ENCODE measurements at places on chromosomes 1 and 21.

GRCh38 chr1:205325334-205325884 lies 3.9 kb upstream of the NUAK2 start:
- DNase-seq, result peak; percentile 83

DNA sequence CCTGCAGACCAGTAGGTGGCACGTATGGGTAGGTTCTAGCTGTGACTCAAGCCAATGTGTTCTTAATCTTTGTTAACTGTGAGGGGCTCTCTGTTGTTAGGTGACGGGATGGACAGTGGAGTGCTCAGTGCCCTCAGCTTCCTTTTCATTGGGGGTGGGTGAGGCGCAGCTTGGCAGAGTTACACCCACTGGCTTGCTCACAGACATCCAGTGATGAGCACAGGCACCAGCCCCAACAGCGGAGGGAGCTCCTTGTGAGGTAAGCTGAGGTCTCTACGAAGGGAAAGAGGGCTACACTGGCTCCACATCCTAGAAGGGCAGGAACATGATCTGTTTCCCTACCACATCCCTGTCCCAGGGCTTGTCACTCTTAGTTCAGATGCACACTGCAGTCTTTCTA lies 871.3 kb downstream of the LRRIQ3 start:
- DNase-seq, result no peak

DNA sequence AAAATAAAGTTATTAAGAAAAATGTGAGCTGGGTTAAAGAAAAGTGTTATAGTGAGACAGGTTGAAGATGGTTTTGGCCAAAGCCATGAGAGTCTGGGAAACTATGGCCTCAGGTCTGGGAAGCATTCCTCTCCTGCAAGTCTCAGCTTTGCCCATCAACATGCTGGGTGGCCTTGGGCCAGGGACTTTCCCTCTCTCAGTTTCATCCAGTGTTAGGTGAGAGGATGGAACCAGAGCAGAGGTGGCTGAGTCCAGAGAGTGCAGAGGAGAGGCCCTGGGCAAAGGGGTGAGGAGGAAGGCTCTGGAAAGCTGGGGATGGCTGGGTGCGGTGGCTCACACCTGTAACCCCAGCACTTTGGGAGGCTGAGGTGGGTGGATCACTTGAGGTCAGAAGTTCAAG lies 10.5 kb downstream of the PADI2 start:
- no peak for DNase-seq

DNA sequence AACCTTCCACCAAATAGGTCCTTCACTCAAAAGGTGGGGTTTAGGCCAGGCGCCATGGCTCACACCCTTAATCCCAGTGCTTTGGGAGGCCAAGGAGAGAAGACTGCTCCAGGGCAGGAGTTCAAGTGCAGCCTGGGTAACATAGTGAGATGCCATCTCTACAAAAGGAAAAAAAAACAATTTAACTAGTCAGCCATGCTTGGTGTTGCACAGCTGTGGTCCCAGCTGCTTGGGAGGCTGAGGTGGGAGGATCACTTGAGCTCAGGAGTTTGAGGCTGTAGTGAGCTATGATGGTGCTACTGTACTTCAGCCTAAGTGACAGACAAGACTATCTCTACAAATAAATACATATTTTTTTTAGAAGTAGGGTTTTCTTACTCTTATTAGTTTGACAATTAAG lies 617.5 kb downstream of the KIF26B start:
- DNase-seq, result no peak

DNA sequence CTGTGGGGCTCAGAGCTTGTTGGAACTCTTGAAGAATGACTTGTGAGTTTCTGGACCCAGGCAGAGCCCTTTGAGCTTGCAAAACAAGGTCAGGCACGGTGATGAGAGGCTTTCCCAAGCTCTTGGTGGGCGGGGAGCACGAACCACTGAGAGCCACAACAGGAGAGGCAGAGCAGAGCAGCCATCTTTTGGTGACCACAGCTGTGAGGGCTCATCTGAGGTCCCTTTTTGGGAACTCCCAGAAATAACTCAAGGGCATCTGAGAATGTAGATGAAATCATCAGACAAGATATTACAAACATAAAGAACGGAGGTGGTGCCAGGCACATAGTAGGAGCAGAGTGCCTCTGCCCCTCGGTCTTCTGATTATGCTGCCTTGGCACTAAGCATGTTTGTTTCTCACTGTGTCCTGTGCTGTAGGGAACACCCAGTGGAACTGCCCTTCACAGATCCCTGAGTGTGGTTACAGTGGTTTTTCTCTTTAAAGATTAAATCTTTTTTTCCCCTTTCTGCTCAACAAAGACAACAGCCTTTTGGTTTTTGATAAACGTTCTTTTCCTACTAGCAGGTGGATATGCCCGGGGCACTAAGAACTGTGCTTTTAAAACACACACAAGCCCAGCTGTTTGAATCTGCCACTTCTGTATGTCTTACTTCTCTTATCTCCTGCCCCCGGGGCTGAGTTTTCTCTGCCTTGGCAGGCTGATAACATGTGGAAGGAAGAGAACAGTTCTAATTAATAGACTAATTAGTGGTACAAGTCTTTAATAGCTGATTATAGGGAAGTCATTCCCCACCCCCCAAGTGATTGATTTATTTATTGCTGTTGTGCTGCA lies 37.7 kb downstream of the CD34 start:
- DNase-seq, result no peak

GRCh38 chr1:175150596-175151319 lies 41.8 kb downstream of the KIAA0040 start:
- no peak for DNase-seq

DNA sequence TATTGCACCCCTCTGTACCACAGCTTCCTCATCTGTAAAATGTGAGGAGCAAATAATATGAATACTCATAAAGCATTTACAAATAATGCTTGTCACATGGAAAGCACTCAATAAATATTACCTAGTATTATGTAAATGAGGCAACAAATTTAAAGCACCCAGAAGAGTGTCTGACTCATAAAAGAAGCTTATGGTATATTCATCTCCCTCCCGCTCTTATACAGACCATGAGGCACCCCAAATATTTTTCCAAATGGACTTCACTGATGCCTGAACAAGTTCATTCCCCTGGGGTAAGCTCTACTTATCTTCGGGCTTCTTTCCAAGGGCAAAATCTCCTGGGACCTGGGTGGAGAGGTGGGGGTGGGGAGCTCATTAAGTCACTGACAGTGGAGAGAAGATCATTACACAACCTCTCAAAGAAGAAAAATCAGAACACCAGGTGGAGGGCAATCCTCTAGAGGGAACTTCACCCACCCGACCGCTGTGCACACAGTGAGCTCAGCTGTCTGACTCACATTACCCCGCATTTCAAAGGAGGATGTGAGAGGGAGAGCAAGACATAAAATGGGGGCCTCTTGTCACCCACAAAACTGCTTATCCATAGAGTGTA lies 166.2 kb downstream of the ASTN1 start:
- DNase-seq, result no peak

DNA sequence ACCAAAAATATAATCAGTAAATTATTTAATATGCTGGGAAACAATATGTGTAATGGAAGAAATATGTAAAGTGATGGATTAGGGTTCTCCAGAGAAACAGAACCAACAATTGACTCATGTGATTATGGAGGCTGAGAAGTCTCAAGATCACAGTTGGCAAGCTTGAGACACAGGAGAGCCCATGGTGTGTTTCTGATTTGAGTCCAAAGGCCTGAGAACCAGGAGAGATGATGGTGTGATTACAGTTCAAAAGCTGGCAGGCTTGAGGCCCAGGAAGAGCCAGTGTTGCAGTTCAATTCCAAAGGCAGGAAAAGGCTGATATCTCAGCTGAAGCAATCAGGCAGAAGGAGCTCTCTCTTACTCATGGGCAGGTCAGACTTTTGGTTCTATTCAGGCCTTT lies 138.8 kb upstream of the NBPF11 start:
- no peak for DNase-seq

DNA sequence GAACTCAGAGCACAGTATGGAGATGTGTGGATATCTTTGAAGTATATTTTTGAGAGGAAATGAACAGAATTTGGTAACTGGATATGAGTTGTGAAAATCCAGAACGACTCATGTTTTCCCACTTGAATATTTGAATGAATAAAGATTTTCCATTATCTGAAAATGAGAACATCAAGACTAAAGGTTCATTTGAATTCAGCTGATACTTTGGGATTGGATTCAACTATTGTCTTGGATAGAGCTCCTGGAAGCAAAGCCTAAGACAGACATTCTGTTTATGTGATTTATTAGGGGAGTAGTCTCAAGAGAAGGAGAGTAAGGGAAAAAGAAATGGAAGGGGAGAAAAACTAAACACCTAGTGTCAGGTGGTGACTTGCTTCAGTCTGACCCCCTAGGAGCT lies 256.0 kb upstream of the LYPLAL1 start:
- DNase-seq, result no peak

DNA sequence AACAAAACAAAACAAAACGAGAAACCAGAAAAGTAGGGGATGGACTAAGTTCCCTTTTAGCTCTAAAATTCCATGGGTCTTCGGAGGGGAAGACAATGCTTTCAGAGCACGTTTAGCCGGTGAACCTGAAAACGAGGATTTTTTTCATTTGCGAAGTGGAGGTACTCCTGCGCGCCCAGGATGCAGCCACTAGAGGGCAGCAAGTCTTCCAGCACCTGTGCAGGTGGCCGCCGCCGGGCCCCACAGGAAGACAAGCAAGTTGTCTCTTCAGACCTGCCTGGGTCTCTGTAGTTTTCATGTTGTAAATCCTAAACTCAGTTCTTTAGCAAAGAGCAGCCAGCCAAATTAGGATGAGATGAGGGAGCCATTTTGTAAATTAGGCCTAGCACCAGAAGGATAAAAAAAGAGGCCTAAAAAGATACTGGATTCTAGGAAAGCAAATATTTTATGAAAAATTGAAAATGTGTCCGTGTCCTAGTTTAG lies 17.7 kb upstream of the SNX27 start:
- no peak for DNase-seq

DNA sequence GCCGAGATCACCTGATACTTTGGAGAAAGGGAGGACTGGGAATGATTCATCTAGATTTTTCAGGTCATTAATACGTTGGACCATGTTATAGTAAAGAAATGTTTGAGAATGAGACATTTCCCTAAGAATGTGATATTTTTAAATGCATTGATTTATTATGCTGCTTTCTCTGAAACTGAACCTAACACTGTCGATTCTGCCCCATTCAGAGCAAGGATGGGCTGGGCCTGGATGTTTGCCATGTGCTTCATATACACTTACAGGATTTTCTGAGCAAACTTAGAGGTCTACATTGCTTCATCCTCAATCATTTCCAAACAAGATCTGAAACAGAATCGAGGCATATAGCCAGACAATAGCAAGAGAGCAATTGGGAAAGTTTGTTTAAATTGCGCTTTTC lies 183.3 kb downstream of the CRB1 start:
- no peak for DNase-seq

DNA sequence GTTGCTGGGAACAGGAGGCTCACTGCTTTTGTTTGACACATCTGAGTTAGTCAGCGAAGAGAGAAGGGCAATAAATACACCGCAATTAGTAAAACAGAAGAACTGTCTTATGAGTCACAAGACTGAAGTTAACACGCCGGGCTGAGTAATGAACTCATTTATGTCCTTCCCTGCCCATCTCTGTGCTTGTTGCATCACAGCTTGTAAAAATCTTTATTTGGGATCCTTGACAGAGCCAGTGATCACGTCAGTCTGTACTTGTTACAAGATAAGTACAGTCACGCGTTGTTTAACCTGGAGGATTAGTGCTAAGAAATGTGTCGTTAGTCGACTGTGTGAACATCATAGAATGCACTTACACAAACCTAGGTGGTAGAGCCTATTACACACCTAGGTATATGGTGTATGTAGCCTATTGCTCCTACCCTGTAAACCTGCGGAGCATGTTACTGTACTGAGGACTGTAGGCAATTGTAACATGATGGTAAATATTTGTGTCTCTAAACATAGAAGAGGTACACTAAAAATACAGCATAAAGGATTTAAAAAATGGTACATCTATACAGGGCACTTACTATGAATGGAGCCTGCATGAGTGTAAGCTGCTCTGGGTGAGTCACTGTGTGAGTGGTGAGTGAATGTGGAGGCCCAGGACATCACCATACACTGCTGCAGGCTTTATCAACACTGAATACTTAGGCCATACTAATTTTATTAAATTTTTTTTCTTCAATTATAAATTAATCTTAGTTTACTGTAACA lies 272.2 kb downstream of the TNR start:
- no peak for DNase-seq

DNA sequence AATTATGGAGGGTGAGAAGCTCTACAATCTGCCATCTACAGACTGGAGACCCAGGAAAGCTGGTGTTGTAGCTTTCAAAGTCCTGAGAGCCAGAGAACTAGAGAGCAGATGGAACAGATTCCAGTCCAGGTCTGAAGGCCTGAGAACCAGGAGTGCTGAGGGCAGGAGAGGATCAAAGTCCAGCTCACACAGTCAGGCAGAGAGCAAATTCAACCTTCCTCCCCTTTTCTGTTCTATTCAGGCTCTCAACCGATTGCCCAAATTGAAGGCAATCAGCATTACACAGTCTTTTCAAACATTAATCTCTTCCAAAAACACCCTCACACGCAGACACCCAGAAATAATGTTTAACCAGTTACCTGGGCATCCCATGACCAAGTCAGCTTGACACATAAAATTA lies 2.5 kb upstream of the TMPRSS2 start:
- no peak for DNase-seq

GRCh38 chr1:218810306-218810705 lies 363.4 kb upstream of the LYPLAL1 start:
- no peak for DNase-seq

DNA sequence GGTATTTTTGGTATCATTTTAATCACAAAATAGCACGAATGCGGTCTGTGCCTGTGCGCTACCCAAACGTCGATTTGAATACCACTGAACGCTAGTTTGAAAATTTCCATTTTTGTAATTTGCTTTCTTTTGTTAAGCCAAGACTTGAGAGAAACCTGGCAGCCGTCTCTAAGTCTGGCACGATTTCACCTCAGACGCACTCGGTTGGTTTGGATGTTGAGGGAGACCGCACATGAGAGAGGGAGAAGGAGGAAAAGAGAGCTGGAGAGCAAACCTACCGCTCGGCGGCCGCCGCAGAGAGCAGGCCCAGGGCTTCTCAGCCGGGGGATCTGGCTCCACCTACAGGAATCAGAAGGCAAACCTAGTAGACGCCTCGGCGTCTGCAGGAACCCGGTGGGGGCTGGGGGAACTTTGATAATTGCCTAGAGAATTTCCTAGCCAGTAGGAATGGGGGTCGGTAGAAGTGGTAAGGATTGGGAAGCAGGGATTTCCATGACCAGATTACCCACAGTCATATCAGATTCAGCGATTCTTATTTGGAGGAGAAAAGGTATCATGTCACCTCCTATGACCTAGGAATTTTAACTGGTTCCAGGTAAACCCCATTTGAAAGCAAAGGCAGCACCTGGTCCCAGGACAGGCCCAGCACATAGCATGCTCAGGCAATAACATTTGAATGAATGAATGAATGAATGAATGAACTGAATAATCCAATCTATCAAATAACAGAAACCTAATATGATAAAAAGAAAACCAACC lies 83.2 kb downstream of the TM2D1 start:
- peak; percentile 62 for DNase-seq

GRCh38 chr1:244361764-244362473 lies 89.8 kb downstream of the ADSS2 start:
- DNase-seq, result peak; percentile 81

All from brain microvascular endothelial cell (primary cell).